Sigmoid colon (tissue), 7 donors: ENCODE measurements at places on chromosomes 5 and 9. TPM values are rescaled to one million over a fixed set of nuclear protein-coding genes. Genes with fewer than 3 reads are reported as not detected.

Gene HAVCR1
- not detected for total RNA-seq

Gene CD274
- total RNA-seq: 1.2 TPM

Gene ADAMTS6
- total RNA-seq: 18.3 TPM

Gene ADAMTS12
- 1.8 TPM for total RNA-seq

Gene LCN6
- 8.9 TPM for total RNA-seq

Gene CAVIN4
- total RNA-seq: 1.1 TPM

Gene HMMR
- not detected for total RNA-seq

Gene SLC34A3
- total RNA-seq: not detected

Gene GPR21
- not detected for total RNA-seq

Gene PCDHA13
- 0.54 TPM for total RNA-seq

Gene C5orf34
- 1.1 TPM for total RNA-seq

Gene TAF11L12
- total RNA-seq: not detected

Gene PRR16
- 5.9 TPM for total RNA-seq

Gene SLC34A1
- not detected for total RNA-seq

Gene CEL
- total RNA-seq: 0.36 TPM

Gene SMIM27
- total RNA-seq: 7.8 TPM

Gene LTC4S
- total RNA-seq: 1.5 TPM

Gene FOXD4L4
- not detected for total RNA-seq

Gene CAPSL
- not detected for total RNA-seq

Gene AQP7
- 0.33 TPM for total RNA-seq

Gene LECT2
- not detected for total RNA-seq

Gene SLC46A2
- 0.36 TPM for total RNA-seq

Gene LEAP2
- total RNA-seq: 0.54 TPM

Gene EPB41L4B
- total RNA-seq: 1.9 TPM

Gene FBP2
- total RNA-seq: not detected

Gene DIRAS2
- 1.1 TPM for total RNA-seq

Gene STK32A
- 5.6 TPM for total RNA-seq

Gene OR13C2
- total RNA-seq: not detected

Gene PFN3
- total RNA-seq: not detected

Gene EXD3
- total RNA-seq: 8.9 TPM

Gene SNCB
- 2.2 TPM for total RNA-seq

Gene TYRP1
- not detected for total RNA-seq

Gene FOXD1
- 0.36 TPM for total RNA-seq

Gene SLC36A3
- not detected for total RNA-seq

Gene MYO10
- total RNA-seq: 4.2 TPM

Gene MARCOL
- total RNA-seq: 1.8 TPM

Gene PGM5
- 628 TPM for total RNA-seq

Gene OCLN
- total RNA-seq: 2.1 TPM
